ENCODE measurements at places on chromosomes 13 and 19.
A peak's percentile ranks its signal among the peaks of the same experiment; 100 is the strongest.

DNA sequence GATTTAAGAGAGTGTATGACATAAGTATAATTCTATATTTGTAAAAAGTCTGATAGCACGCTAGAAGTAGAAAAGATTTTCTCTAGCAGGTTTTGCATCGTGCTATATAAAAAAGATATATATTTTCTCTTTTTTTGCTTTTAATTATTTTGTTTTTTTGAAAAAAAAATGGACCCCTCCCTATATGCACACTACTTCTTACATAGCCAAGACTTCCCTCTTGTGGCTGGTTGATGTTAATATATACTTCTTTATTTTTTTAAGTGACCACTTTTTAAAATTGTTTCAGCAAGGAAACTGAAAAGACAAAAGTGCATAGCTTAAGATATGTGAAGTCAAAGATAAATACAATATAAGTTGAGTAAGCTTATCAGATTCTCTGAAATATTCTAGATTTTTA, 1202.8 kb downstream of the DIAPH3 start:
- no peak overlapping the region for H3K4me3 ChIP-seq
- no peaks in the 10 kb centered on the region for H3K4me1 ChIP-seq
- no peak overlapping the region for H3K27ac ChIP-seq
- DNase-seq, result no peak
- H3K36me3 ChIP-seq, result no peaks in the 10 kb centered on the region
- no peaks in the 10 kb centered on the region for H3K27me3 ChIP-seq

- H3K4me3 ChIP-seq, result no peak overlapping the region
- H3K27ac ChIP-seq, result peak overlapping the region; percentile 79
- H3K27me3 ChIP-seq, result no peaks in the 10 kb centered on the region
- H3K4me1 ChIP-seq, result peaks cover 18% of the 10 kb centered on the region
Measured at GRCh38 chr19:6639439-6639838, 30.5 kb downstream of the TNFSF14 start.

GRCh38 chr13:46617229-46617721, 64.3 kb downstream of the LRCH1 start:
- peaks cover 2% of the 10 kb centered on the region for H3K36me3 ChIP-seq
- H3K4me3 ChIP-seq, result no peak overlapping the region
- H3K27me3 ChIP-seq, result no peaks in the 10 kb centered on the region

DNA sequence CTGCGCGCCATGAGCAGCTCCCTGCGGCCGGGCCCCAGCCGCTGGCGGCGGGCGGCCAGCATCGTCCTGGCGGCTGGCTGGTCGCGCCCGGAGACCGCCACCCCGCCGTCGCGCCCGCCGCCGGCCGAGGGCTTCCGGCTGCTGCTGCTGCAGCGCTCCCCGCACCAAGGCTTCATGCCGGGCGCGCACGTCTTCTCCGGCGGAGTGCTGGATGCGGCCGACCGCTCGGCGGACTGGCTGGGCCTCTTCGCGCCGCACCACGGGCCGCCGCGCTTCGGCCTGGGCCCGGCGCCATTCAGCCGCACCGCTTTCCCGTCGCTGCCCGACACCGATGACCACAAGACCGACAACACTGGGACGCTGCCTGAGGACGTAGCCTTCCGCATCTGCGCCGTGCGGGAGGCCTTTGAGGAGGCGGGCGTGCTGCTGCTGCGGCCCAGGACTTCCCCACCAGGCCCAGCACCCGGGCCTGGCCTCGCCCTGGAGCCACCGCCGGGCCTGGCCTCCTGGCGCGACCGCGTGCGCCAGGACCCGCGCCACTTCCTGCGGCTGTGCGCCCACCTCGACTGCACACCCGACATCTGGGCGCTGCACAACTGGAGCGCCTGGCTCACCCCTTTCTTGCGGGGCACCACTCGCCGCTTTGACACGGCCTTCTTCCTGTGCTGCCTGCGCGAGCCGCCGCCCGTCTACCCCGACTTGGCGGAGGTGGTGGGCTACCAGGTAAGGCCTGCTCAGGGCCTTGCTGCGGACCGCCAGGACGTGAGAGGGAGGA, 518 bp downstream of the NUDT19 start:
- peaks cover 5% of the 10 kb centered on the region for H3K36me3 ChIP-seq
- DNase-seq, result peak; percentile 39
- H3K27ac ChIP-seq, result peak overlapping the region; percentile 87
- no peaks in the 10 kb centered on the region for H3K27me3 ChIP-seq

- no peaks in the 10 kb centered on the region for H3K36me3 ChIP-seq
- peaks cover 21% of the 10 kb centered on the region for H3K27me3 ChIP-seq
- H3K4me1 ChIP-seq, result peaks cover 6% of the 10 kb centered on the region
- no peak for DNase-seq
- no peak overlapping the region for H3K27ac ChIP-seq
- H3K4me3 ChIP-seq, result peak overlapping the region; percentile 28
Measured at GRCh38 chr19:18401580-18402112, 4.2 kb upstream of the LRRC25 start.

DNA sequence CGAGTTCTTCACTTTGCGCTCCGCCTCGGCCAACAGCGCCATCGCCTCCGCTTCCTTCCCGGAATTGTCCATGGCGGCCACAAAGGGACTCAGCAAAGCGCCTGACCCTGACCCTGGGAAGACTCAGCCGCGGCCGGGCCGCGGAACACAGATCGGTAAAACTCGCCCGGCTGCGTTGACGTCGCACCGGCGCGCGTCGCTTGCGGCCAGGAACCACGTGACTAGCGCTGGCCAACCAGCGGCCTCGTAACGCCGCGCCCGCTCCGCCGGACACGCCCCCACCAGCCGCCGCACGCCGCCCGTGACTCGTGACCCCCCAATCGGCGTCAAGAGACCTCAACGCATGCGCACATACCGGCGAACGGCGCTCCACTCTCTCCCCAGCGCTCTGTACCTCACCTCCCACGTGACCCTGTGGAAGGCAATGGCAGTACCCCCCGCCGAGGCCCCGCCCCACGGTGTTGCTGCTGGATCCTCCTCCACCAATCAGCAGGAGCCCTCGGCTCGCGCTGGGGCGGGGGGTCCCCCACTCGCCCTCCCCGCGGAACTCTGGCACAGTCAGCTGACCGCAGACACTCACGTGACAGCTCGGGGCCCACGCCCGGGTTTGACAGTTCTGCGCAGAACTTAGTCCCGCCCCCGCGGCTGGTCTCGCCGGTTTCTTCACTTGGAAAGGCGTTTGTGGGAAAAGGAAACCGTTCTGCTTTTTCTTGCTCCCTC, at the start of gene NAPA:
NAPA (minus strand) TSS at position 195 of the 720 bp plus-strand sequence; CDS start at position 72, 123 bp downstream.
- peak within 1 kb of the TSS; percentile 99 for H3K4me3 ChIP-seq
- H3K27me3 ChIP-seq, result no peaks in the 10 kb centered on the region
- peak; percentile 100 for DNase-seq
- H3K4me1 ChIP-seq, result peaks cover 47% of the 10 kb centered on the region

DNA sequence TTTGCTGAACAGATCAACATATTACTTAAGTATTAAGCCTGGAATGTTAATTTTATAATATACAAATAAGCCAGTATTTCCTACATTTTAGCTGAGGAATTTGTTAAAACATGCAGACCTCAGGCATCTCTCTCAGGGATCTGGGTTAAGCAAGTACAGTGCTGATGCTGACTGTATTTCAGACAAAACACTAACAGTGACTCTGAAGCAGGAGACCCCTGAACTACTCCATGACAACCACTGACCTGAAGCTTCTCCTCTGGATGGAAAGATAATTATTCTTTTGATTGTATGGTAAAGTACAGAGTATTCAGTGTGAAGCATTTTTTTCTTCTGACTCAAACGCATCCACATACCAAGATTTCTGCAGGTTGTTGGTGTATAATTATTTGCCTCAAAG, 680.8 kb downstream of the LIG4 start:
- H3K27me3 ChIP-seq, result no peaks in the 10 kb centered on the region
- no peak for DNase-seq
- H3K4me3 ChIP-seq, result no peak overlapping the region
- no peaks in the 10 kb centered on the region for H3K4me1 ChIP-seq
- H3K36me3 ChIP-seq, result no peaks in the 10 kb centered on the region
- no peak overlapping the region for H3K27ac ChIP-seq

- H3K4me1 ChIP-seq, result no peaks in the 10 kb centered on the region
- no peak overlapping the region for H3K4me3 ChIP-seq
- no peak overlapping the region for H3K27ac ChIP-seq
- H3K36me3 ChIP-seq, result no peaks in the 10 kb centered on the region
Measured at GRCh38 chr13:31431722-31432137, 232.0 kb downstream of the B3GLCT start.

- H3K27me3 ChIP-seq, result no peaks in the 10 kb centered on the region
- peak overlapping the region; percentile 45 for H3K27ac ChIP-seq
- peak; percentile 11 for DNase-seq
- H3K4me3 ChIP-seq, result no peak overlapping the region
- H3K4me1 ChIP-seq, result peaks cover 32% of the 10 kb centered on the region
Measured at GRCh38 chr13:73754727-73755292, 379.4 kb downstream of the KLF12 start.

DNA sequence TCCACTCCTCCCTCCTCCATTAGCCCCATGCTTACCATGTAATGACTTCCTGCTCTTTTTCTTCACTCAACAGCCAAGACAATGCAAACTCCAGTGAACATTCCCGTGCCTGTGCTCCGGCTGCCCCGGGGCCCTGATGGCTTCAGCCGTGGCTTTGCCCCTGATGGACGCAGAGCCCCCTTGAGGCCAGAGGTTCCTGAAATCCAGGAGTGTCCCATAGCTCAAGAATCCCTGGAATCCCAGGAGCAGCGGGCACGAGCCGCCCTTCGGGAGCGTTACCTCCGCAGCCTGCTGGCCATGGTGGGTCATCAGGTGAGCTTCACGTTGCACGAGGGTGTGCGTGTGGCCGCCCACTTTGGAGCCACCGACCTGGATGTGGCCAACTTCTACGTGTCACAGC, 2.9 kb upstream of the PPP1R37 start:
- peaks cover 36% of the 10 kb centered on the region for H3K4me1 ChIP-seq
- peak overlapping the region; percentile 99 for H3K27ac ChIP-seq
- no peaks in the 10 kb centered on the region for H3K36me3 ChIP-seq
- DNase-seq, result no peak
- H3K4me3 ChIP-seq, result no peak overlapping the region

All from T-helper 17 cell (primary cell).